ENCODE measurements at places on chromosomes 11 and 22.

DNA sequence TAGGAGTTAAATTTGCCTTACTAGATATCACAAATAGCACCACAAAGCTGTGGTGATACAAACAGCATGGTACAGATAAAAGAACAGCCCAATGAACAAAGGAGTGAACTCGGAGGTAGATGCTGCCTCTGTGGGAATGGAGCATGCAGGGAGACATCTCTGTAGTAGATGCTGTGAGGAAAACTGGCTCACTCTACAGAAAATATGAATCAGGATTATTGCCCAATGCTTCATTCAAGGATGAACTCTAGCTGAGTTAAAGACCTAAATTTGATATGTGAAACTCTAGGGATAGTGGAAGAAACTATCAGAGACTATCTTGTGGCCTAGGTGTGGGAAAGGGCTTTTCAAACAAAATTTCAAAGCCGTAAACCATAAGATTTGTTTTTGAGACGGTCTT lies 15.3 kb upstream of the CAPN5 start:
- DNase-seq, result no peak

DNA sequence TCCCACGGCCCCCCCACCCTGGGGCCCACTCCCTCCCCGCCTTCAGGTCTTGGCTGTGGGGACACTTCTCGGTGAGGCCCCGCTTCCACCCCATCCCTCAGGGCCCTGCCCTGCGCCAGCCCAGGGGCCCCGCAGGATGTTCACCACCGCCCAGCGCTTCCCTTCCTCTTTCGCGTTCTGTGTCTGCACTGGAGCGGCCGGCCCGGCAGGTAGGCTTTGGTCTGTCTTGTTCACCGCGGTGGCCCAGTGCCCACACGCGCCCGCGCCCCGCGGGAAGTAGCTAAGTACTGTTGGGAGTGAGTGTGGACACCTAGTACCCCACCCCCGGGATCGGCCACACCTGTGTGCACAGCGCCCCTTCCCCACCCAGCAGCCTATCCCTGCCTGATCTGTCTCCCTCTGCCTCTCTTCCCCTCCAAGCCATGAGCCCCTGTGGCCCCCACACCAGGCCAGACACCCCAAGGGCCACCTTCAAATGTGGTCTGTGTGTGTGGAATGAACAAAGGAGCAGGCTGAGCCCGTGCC lies 85.4 kb downstream of the WNT7B start:
- no peak for DNase-seq

GRCh38 chr11:72808331-72808798 lies 5.8 kb upstream of the ATG16L2 start:
- DNase-seq, result no peak

- DNase-seq, result peak; percentile 17
These were observed 2.0 kb downstream of the TENM4 start for GRCh38 chr11:79438631-79439409.

GRCh38 chr11:83726316-83726715 lies 440.1 kb upstream of the CCDC90B start:
- DNase-seq, result no peak

Data from Peyer's patch (tissue), 4 donors.